A549 (cell line): ENCODE measurements at places on chromosomes 11 and 22.

- DNase-seq: no peak
Measured at GRCh38 chr11:133600786-133601185, 68.5 kb upstream of the OPCML start.

GRCh38 chr11:35146074-35146521, 7.1 kb downstream of the CD44 start:
- no peak for DNase-seq

GRCh38 chr11:124800226-124800929, at the start of gene MSANTD2:
Gene MSANTD2 (minus strand): TSS chr11:124800406. CDS start chr11:124800380, 26 bp downstream.
- DNase-seq: peak; percentile 68

DNA sequence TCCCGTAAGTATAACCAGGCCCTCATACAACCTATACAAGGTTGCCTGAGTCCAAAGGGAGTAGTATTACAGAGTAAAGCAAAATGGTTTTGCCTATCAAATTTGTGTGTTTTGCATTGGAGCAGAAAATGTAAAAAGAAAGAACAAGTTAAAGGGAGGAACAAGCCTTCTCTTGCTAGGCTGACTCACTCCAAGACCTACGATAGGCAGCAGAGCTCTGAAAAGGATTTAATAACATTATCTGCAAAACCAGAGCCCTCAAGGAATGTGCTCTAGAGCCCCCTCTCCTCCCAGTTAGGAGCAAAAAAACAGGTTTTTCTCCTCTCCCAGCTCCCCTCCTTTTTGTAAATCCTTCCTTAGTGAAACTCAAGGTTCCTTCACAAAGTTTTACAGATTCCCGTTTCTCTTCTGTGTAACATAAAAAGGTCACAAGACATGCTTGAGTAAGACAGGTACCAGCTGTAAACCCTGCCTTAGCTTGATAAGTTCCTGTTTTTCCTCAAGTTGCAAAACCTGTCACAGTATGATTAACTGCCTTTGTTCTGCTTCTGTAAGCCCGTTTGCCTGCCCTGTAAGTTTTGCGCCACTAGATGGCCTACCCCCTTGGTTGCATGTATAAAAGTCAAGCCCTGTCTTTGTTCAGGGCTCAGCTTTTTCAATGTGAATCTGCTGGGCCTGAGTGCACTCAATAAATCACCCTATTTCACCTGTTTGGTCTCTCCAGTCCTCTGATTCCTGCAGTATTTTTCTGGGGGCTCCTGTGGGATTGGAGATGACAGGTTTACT, 498.2 kb downstream of the KCNA4 start:
- no peak for DNase-seq

DNA sequence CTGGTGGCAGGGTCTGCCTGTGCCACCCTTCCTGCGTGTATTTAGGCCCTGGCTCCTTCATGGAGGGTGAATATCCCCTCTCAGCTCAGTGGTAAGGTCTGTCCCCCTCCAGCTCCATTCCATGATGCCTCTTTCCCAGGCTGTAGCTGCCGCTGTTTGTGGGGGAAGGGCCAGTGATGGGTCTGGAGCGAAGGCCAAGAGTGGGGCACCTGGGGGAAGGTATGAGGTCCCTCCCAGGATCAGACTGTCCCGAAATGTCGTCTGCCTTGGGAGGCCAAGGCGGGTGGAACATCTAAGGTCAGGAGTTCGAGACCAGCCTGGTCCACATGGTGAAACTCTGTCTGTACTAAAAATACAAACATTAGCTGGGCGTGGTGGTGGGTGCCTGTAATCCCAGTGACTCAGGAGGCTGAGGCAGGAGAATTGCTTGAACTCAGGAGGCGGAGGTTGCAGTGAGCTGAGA, 1.1 kb downstream of the CD151 start:
- DNase-seq: peak; percentile 75

GRCh38 chr11:101262995-101263394, 133.4 kb upstream of the PGR start:
- DNase-seq: no peak

DNA sequence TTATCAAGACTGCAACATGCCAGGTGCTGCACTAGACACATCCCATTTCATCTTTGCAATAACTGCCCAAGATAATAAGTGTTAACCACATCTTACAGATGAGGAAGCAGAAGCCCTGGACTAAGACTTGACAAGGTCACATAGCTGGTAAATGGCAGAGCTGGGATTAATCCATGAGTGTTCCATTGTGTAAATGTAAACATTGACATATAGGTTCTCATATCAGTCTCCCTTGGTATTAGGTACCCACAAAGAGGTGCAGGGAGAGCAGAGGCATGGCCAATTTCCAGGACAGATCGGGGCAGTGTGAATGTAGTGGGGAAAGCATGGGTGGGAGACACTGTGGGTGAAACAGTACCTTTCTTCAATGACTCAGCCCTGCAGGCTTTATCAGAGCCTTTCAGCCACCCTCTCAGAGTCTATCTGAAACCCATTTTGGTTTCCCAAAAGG, 17.9 kb downstream of the MICAL2 start:
- no peak for DNase-seq

DNA sequence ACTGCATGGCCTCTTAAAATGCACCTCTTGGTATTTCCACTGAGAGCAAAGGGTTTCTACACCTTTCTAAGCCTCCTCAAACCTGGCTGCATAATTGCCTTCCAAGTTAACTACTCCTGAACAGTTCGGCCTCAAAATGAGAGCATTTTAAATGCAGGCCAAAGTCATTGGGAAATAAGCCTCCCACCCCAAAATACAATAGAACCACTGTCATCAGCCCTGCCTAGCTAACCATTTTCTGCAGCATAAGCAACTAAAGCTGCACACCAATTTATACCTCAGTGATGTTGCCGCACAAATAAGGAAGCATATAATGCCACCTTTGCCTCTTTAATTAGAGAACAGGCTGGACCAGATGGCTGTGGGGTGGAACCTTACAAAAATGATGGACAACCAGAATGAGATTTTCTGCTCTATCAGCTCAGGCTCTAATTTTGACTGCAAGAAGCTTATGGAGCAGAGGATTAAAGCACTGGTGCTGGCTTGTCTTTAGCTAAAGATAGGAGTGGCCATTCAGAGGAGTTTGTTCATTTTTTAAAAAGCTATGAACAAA, 4.3 kb downstream of the TOB2 start:
- DNase-seq: no peak

DNA sequence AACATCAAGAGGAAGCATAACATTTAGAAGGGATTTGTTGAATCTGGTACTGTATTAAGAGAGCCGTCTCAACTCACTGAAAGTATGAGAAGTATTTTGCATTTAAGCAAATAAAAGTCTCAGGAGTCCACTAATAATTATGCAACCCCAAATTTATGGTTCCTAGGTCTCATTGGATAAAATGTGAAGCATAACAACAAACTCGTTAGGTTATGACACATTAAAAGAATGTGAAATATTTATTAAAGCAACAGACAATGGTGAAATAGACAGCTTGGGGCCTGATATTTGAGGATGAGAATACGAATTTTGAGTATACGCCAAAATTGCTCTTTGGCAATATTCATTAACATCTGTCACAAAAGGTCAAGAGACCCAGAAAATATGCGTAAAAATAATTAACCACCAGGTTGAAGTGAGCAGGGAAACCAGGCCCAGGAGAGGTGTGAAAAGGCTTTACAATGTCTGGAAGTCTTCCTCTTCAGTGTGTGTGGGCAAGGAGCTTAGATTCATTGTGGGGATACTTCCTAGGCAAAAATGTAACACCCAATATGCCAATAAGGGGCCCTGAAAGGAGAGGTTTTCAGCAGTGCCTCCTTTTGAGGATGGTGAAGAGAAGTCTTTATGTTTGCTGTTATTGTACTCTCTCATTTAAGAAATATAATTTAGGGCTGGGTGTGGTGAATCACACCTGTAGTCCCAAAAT, 89.2 kb downstream of the FDX1 start:
- no peak for DNase-seq

- DNase-seq: no peak
Measured at GRCh38 chr11:118068206-118068944, 8.5 kb upstream of the TMPRSS4 start.

GRCh38 chr11:44942029-44942955, 8.4 kb downstream of the TP53I11 start:
- no peak for DNase-seq

DNA sequence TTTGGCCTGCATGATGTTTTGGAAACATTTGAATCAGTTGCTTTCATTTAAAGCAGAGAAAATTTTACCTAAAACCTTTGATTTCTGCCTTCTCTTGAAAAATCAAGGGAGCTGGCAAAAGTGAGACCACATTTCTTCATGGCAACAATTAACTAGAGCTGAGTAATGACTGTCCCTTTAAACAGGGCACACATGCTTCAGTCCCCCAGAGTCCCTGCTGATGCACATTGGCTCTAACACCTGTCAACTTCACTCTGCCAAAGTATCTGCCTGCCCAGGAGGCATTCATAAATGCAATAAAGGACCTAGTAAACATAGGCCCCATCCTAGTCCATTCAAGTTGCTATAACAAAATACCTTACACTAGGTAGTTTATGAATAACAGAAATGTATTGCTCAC, 87.1 kb upstream of the LDLRAD3 start:
- no peak for DNase-seq

- DNase-seq: no peak
Measured at GRCh38 chr11:111996129-111996528, 29.1 kb upstream of the DLAT start.

DNA sequence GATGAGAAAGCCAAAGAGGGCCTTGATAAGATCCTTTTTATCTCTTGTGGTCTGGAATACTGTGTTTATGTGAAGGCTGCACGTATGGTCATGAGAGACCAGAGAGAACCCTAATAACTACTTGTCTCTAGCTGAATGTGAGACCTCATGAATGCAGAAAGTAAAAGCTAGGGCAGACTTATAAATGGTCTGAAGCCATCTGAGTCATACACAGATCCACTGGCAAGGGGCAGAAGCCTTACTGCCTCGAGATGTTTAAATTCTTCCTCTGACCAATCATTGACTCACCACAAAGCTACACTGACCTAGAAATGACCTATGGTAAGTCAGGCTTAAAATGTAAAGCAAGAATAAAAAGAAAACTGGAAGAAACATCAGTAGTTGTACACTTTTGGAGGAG, 22.7 kb upstream of the OR4B1 start:
- no peak for DNase-seq

DNA sequence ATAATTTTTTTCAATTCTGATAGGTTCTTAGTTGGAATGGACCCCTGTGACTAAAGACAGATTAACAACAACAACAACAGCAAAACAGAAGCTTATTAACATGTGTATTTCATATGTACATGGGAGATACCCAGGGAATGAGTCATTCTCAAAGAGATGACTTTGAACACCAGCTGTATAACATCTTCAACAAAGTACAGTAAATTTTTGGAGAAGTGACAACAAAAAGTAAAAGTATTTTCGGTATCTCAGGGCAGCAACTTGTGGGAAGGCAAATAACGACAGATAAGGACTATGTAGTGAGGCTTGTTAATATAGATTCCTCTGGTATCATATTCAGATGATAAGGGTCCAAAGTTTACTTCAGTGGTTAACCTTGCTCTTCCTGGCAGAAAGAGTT, 573.4 kb upstream of the RAG2 start:
- no peak for DNase-seq

DNA sequence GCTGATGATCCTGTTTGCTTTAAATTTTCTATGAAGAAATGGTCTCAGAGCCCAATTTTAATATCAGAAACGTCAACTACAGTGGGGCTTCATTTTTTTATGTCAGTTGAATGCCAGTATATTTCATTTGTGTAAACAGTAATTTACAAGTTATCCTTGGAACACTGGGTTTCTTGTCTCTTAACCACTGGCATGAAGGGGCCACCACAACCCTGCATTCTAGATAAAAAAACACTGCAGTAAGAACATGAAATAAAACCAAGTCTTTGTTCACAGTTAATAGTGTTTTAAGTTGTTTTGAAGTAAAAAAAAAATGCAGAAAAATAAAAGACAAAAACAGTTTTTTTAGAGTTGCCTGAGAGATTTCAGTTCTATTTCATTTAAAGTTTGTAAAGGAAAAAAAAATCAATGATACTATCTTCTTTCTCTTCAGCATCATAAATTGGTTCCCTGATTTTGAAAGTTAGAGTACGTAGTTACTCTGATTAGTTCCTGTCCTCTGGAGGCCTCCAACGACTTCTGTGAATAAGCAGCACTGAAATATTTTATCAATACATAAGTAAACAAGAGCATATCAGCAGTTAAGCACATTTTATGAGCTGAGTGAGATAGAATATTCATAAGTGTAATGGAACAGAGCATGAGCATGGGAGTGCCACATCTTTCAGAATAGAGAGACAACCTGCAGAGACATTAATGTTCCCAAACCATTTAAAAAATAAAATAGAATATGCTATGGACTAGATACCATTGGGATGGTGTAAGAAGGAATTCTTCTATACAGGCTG, 7.8 kb upstream of the DDI1 start:
- DNase-seq: no peak

GRCh38 chr11:3380706-3381545, 2.0 kb upstream of the ZNF195 start:
- DNase-seq: no peak

DNA sequence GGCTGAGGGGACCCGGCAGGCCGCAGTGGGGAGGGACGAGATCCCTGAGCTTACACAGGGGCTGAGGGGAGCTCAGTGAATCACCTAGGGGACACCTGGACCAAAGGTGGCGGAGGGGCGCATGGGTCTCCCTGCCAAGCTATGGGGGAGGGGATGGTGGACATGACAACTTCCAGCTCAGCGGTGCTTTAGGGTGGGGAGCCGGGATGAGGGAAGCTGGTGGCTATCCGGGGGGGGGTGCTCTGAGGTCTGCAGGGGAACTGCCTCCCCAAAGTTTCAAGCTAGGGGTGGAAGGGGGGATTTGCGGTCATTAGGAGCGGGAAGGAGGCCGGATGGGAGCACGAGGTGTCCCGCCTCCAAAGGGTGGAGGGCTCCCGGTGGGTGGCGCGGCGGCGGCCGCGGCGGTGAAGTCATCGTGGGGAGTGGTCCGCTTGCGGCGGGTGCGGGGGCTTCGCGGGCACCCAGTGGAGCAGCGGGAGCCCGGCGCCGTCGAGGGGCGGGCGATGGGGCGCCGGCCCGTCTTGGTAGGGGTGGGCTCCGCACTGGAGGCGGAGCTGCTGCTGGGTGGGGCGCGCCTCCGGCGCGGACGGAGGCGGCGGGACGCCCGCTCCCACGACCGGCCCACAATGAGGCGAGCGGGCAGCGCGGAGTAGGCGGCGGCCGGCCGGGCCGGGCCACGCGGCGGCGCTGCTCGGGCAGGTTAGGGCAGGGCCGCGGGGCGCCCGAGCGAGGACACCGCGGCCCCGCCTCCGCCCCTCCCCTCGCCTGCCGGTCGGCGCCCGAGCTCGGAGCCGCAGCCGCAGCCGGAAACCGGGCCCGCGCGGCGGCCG, at the start of gene MICALL1:
Gene MICALL1, plus strand, starts transcription at position 764 of the 830 bp plus-strand sequence. CDS start 126 bp downstream, outside the sequence.
- peak; percentile 64 for DNase-seq

- DNase-seq: no peak
Measured at GRCh38 chr11:57399972-57400578, 9.6 kb upstream of the PRG2 start.

- no peak for DNase-seq
Measured at GRCh38 chr11:1896468-1896867, 4.8 kb upstream of the PRR33 start.

GRCh38 chr11:73625696-73626318, 20.6 kb upstream of the PLEKHB1 start:
- peak; percentile 97 for DNase-seq
